ENCODE measurements at places on chromosomes 5 and 9.

DNA sequence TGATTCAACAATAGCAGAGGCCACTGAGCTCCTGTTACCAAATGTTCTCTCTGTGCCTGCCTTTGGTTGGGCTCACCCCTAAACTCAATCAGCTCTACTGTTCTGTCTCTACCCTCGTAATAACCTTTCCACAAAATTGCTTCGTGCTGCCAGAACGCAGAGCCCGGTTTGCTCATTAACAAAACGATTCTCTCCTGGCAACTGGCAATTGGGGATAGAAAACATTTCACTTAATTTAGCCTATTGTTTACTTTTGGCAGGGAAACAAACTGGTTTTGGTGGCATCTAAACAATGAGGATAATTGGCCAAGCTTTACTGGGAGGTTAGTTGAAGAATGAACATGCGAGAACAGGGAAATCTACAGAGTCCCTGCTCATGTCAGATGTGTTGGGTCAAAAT is 56.6 kb downstream of the SLC28A3 start:
- DNase-seq = no peak

DNA sequence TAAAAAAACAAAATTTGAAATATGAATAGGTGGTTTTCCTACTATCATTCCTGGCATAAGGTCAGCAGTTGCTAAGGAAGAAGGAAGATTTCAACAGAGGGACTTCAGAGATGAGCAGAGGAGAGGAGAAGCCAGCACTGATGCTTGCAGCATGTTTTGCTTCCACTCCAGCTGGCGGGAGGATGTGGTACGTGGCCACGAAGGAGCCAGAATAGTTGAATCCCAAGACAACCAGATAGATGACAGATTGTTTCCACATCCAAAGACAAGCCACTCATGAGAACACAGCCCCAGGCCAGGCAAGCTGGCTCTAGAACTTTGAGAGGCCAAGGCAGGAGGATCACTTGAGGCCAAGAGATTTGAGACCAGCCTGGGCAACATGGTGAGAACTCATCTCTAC is 15.1 kb downstream of the TIMD4 start:
- DNase-seq = no peak

DNA sequence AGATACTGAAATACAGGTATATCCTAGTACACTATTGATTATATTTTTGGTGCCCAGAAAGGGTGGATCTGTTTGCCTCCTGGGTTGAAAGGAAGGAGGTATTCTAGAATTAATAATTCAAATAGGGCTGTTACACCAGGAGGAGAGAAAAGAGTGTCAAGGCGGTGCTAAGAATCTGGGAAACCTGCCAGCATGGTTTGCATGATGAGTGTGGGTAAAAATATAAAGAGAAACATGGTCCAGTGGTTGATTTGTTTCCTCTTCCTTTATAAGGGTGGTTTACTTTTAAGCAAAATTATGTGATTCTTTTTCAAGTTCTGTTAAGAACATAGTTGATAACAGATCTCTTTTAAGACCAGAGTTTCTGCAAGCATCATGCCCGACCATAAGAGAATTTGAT is 69.4 kb upstream of the NFIB start:
- DNase-seq = peak; percentile 66

GRCh38 chr5:15938961-15939360 is 240.6 kb downstream of the MARCHF11 start:
- DNase-seq = peak; percentile 73

- DNase-seq = no peak
Observed at GRCh38 chr5:6427694-6428093, 21.0 kb upstream of the UBE2QL1 start.

GRCh38 chr5:149938279-149938678 is 6.3 kb downstream of the PDE6A start:
- peak; percentile 36 for DNase-seq

- peak; percentile 55 for DNase-seq
Observed at GRCh38 chr5:71482132-71482531, 26.7 kb downstream of the BDP1 start.

DNA sequence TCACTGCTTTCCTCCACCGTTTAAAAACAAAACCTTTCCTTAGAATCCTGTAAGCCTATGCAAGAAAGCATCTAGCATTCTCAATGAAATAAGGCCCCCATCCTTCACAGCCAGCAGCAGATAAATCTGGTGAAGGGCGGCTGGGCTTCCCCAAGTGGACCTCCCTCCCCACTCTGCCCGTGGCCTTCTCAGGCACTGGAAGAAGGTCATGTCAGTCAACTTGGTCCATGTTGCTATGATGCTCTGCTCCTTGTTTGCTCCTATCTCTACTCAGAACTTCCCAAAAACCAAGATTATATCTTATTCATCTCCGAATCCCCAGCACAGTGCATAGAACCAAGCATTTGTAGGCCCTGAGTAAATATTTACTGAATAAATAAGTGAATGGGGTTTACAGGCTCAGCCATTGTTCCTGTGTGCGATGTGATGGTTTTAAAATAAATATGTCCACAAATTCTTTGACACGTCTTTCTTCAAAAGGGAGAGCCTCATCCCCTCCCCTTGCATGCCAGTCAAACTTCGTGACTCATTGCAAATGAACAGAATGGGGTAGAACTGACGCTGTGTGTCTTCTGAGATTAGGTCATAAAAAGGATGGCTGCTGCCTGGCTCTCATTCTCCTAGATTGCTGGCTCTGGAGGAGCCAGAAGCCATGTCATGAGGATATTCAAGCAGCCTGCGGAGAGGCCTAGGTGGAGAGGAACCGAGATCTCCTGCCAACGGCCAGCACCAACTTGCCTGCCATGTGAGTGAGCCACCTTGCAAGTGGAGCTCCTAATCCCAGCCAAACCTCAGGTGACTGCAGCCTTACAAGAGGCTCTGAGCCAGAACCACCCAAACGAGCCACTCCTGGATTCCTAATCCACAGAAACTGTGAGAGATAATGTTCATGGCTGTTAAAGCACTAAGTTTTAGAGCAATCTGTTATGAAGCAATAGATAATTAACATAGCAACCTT is 70.5 kb downstream of the MED27 start:
- no peak for DNase-seq

DNA sequence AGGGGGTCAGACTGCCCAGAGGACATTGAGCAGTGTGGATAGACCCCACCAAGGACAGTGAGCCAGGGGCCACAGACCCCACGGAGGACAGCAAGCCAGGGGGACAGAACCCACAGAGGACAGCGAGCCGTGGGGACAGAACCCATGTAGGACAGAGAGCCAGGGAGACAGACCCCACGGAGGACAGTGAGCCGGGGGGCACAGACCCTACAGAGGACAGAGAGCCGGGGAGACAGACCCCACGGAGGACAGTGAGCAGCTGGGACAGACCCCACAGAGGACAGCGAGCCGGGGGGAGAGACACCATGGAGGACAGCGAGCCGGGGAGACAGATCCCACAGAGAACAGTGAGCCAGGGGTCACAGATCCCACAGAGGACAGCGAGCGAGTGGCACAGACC is 3.4 kb upstream of the ZDHHC11 start:
- no peak for DNase-seq

DNA sequence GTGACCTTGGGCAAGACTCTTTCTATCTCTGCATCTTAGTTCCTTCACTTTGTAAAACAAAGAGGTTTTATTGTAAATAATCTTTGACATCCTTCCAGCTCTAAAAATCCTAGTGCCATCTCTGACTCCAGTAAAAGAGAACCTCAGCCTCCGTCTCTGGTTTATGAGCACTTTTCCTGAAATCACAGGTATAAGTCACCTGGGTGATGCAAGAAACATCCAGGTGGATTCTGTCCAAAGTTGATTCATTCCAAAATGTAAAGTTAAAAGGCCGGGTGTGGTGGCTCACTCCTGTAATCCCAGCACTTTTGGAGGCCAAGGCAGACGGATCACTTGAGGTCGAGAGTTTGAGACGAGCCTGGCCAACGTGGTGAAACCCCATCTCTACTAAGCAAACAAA is 21.1 kb upstream of the UBAP2 start:
- no peak for DNase-seq

- peak; percentile 100 for DNase-seq
Observed at GRCh38 chr9:134492281-134492691, 149.3 kb upstream of the COL5A1 start.

DNA sequence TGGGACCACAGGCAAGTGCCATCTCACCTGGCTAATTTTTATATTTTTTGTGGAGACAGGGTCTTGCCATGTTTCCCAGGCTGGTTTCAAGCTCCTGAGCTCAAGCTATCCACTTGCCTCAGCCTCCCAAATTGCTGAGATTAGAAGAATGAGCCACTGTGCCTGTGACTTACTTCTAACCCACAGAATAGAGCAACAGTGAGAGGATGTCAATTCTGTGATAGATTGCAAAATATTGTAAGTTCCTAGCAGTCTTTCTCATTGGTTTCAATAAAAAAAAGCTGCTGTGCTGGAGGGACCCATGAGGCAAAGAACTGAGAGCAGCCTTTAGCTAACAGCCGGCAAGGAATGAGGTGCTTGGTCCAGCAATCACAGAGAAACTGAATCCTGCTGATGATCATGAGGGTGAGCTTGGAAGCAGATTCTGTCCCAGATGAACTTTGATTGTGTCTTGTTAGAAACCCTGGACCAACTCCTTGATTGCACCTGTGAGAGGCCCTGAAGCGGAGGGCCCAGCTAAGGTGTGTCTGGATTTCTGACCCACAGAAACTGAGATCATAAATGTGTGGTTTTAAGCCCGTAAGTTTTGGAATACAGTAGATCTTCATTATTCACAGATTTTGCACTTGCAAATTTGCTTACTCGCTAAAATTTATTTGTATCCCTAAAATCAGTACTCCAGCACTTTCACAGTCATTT is 149.7 kb downstream of the GCNT1 start:
- DNase-seq = no peak

DNA sequence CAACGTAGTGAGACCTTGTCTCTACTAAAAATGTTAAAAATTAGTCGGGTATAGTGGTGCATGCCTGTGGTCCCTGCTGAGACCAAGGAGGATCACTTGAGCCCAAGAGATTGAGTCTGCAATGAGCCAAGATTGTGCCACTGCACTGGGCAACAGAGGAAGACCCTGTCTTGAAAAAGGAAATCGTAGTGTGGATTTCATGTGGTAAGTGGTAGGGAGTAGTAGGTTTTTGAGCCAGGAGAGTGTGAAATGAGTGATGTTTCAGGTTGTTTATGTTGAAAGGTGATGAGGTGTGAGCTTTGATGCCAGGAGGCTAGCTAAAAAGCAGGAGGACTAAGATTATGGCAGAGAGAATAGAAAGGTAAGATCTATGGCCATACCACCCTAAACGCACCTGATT is 5.9 kb downstream of the MATR3 start:
- DNase-seq = no peak

DNA sequence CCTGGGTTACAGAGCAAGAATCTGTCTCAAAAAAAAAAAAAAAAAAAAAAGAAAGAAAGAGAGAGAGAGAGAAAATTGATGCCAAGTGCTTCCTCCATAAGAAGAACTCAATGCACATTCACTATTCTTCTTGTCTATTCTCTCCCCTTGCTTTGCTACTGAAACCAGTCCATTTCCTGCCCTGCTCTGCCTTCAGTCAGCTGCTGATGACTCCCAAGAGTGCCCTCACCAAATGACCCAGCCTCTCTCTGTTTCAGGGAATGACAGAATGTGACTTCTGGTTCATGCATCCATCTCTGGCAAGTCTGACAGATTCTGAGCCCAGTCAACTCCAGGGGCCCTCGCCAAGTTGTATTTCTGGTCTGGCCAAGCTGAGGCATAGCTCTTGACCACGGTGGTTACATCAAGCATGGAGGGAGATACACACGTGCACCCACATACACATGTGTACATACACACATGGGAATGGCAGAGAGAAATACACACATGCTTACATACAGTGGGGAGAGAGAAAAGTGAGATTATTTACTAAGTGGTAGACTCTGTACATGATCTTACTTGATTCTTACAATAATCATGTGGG is 106.2 kb downstream of the NSG2 start:
- DNase-seq = no peak

DNA sequence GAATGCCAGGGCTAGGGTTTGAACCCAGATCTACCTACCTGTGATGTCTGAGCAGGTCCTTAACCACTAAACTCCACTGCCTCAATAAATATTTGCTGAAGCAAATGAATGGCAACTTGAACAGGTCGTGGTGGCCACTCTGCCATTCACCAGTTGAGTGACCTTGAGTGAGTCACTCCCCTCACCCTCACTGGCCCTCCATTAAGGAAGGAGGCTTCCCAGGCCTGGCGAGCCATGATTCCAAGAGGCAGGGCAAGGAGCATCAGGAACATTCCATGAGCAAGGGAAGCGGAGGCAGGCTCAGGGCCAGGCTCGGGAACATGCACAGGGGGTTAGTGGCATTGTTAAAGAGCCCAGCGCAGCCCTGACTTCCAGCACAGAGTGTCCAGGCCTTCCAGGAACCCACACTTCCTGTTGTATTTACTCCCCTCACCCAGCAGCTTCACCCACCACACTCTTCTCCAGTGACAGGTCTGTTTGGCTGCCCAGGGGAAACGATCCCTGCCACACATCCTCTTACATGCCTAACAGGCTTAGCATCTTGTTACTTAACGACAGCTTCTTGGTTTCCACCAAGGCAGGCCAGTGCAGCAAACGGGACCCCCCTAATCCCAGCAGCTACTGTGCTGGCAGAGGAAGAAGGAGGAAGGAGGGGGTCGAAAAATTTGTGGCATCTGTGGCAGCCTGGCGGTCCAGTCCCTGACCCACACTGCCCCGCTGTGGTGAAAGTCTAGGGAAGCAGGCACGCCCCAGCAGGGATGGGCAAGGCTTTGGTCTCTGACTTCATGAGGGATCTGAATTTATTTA is 43.7 kb upstream of the TTC1 start:
- DNase-seq = peak; percentile 61

GRCh38 chr9:94932652-94933510 is 206.4 kb downstream of the AOPEP start:
- no peak for DNase-seq

- no peak for DNase-seq
Observed at GRCh38 chr9:8037745-8038144, 238.2 kb upstream of the DMAC1 start.

DNA sequence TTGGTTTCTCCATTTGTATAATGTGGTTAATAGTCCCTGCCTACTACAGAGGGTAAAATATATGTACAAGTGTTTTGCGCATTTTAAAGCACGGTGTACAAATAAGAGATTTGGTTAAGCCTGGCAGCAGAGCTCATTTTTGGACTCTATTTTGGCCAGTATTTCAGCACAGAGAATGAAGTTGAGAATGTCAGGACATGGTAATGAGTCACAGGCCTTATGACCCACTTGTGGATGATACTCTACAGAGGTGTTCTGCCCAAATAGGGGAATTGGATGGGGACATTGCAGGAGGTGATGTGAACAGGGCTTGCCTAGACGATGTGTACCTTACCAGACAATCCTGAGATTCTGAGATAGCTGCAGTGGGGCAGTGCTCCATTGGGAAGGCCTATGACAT is 50.6 kb downstream of the MELK start:
- DNase-seq = peak; percentile 36

- DNase-seq = no peak
Observed at GRCh38 chr9:94443032-94443722, 111.7 kb upstream of the PCAT7 start.

GRCh38 chr5:131825404-131826013 is 28.7 kb upstream of the FNIP1 start:
- DNase-seq = no peak

Measured in fibroblast of the aortic adventitia (primary cell).